ENCODE measurements at places on chromosomes 11 and 22.
A peak's percentile ranks its signal among the peaks of the same experiment; 100 is the strongest.

DNA sequence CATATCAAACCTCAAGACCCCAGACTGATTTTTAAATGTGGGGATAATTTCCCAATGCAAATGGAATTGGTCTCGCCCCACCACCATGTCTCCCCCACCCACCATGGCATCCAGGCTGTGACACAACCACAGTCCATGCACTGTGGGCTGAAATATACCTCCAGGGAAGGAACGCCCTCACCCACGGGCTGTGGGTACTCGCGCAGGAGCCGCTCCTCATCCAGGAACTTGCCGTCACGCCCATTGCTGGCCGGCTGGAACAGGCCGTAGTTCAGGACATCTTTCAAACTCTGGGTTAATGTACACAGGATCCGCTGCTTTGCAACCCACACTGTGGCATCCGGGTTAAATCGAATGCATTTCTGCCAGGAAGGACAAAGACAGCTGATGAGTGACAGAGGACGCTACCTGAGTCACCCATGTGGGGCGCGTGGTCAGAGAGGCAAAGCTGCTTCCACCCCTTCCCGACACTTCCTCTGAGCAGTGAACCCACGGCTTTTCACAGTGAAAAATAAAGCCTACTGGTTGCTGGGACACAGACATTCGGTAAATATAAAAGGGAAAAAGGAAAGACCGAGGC is 133.6 kb downstream of the SHANK2 start:
- no peak for DNase-seq

- DNase-seq, result no peak
Measured at GRCh38 chr11:11514246-11514645, 107.6 kb downstream of the GALNT18 start.

DNA sequence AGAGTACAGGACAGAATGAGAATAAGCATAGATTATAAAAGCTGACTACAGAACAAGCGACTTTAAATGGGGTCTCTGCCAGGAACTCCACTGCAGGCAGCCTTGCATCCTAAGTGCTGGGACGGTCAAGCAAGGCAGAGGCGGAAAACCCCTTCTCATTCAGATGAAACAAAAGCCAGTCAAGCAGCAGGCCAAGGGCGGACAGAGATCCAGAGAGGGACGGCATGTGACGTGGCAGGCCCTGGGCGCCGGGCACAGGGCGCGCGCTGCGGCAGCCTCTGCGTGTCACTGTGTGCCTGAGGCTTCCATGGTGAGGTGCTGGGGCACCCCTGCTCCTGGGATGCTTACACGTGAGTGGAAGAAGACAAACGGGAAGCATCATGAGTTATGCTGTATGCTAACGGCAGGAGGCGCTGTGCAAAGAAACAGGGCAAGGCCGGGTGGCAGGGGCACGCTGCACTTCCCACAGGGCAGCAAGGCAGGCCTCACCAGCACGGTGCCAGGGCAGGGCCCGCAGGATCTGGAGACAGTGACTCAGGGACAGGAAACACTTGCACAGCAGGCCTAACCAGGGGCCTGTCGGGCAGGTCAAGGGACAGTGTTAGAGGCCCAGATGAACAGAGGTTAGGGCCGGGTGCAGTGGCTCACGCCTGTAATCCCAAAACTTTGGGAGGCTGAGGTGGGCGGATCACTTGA is 6.2 kb downstream of the TOLLIP start:
- DNase-seq, result peak; percentile 36

GRCh38 chr11:95586155-95586554 is 203.4 kb downstream of the FAM76B start:
- no peak for DNase-seq

DNA sequence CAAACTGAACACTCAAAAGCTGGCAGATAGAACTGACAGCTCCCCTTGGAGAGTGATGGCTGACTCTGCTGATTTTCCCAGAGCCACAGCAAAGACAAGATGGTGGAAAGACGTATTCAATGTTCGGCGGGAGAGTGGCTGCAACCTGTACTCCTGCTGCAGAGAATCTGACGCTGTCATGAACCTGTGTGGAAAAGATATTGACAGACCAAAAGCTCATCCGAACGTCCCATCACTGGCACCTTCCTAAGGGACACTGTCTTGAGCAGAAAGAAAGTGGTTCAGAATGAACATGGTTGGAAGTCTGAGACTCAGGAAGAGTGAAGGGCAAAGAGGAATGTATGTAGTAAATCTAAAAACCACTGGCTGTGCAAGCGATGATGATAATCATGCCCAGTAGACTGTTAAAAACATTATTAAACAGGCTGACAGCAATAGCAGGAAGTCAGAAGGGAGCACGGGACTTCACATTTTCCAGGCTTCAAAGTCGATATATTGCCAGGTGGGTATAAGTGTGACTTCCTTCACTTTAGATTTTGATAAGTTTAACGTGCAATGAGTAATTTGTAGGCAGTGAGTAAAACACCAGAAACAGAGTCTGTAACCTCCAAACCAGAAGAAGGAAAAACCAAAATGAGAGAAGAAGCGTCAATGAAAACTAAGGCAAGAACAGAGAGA is 6.2 kb upstream of the IL17REL start:
- DNase-seq, result no peak

DNA sequence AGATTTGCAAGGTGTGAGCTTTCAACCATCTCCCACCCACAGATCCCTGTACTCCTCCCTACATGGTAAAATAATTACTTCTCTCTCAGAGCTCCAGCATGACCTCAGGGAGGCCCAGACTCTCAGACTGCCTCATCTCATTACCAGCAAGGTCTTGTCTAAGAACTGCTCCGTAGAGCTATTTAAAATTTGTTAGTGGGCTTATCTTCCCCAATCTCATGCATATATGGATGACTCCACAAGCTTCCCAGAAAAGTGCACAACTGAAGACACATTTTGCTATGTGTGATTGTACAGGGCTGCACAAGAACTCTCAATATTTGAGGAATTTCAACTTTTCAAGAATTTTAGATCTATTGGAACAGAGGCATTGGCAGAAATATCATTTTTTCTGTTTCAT is 230.3 kb downstream of the CSNK2A3 start:
- DNase-seq, result no peak

GRCh38 chr11:84452211-84452610 is 1166.0 kb upstream of the CCDC90B start:
- DNase-seq, result no peak

- DNase-seq, result no peak
Measured at GRCh38 chr11:131372234-131372962, 2.0 kb downstream of the NTM start.

DNA sequence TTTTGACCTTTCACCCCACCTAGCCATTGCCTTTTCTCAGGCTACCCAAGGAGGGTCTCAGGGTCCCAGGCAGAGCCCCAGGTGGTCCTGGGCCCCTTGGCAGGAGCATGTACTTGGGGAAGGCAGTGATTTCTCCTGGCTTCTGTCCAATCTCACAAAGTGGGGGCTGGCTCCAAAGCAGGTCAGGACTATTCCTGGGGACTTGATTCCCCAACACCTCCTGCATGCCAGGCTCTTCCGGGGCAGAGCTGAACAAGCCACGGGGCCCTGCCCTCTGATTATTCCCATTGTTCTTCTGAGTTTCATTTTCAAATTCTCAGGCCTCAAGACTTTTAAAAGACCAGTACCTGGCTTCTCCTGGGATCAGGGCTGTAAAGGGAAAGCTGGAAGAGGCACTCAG is 1.5 kb upstream of the TCF20 start:
- DNase-seq, result no peak

DNA sequence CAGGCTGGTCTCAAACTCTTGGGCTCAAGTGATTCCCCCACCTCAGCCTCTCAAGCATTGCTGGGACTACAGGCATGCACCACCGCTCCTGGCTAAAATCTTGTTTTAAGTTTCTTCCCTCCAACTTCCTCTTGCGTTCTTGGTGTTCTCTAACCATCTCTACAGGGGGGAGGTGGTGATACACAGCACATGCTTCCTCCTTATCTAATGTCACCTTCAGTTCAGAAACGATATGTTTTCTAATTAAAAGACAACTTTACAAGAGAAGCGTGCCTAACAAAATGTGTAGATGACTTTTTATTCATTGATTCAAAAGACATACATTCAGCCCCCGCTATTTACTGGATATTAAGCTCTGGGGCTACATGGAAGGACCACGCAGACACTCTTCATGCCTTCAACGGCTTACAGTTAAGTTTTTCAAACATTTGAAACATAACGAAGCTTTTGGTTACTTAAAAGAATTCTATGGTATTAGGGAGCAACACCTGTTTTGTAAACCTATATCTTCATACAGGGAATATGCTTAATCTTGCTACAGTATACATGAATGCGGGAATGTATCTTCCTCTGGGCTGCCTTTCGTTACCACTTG is 933 bp upstream of the DLAT start:
- no peak for DNase-seq

DNA sequence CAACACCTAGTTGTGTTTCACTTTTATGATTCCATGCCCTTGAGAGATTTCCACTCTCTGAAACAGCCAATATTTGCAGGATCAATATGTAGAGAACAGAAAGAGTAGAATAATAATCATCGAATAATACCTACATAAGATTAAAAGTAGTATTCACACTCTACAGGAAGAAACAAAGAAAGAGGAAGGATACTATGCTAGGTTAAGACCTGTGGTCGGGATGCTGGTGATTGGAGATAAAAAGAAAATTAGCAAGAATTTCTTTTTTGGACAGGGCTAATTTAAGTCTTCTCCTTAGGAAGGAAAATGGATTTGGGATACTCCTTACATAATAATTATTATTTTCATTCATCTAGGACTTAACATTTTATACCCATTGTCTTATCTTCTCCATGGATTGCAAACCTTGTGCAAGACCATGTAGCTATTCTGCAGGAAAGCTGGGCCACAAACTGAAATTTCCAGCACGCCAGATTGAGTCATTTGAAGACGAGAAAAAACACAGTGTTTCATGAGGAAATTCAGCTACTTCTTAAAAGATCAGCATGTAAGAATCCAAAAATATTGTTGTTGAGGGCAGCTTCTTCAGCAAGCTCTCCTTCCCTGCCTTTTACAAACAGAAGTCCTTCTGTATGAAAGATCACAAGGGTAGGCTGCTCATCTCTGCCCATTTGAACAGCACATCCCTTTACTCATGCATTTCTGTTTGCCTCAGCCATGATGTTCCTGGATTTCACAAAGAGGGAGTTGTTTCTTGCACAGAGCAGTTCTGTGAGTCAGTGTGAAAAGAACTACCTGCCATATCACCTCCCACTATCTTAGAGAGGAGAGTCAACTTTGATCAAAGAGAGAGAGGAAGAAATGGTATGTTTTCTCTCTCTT is 90.7 kb downstream of the FAM76B start:
- DNase-seq, result peak; percentile 42

DNA sequence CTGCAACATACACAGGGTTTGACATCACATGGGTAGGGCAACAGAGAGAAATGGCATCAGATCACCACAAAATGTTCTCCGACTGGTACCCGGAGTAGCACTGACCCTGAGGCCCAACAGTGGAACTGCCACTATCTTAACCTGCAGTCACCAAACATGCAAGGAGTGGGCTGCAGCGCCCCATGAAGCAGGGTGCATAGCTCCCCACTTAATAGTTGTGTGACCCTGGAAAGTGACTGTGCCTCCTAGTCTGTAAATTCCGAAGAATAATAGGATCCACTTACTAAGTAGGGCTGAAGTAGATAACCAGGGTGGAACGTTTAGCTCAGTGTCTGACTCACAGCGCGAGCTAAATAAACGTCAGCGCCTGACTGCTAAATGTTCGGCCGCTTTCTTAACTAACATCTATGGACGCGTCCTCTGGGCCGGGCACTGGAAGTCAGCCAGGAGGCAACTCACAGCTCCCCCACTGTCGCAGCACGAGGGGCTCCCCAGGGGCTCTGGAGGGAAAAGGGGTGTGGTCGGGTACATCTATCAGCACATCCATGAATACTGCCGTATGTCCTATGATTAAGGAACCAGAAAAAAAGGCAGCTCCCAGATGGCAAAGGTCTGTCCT is 777 bp downstream of the LTO1 start:
- peak; percentile 73 for DNase-seq

DNA sequence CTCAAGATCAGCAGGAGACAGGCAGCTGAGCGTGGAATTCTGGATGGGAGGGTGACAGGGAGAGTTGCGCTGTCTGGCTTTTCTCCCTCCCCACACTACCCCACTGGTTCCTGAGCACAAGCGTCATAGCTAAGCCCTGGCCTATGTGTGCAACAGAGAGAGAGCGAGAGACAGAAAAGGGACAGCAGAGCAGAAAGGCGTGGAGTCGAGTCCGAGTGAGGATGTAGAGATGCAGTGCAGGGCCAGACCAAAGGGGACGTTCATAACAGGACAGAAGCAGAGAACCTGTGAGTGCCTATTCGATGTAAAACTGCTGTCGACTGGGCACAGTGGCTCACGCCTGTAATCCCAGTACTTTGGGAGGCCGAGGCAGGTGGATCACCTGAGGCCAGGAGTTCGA is 94.0 kb upstream of the TMEM45B start:
- DNase-seq, result no peak

GRCh38 chr22:25940479-25940878 is 198.5 kb downstream of the MYO18B start:
- DNase-seq, result no peak

- no peak for DNase-seq
Measured at GRCh38 chr11:122146475-122146874, 30.5 kb upstream of the BLID start.

DNA sequence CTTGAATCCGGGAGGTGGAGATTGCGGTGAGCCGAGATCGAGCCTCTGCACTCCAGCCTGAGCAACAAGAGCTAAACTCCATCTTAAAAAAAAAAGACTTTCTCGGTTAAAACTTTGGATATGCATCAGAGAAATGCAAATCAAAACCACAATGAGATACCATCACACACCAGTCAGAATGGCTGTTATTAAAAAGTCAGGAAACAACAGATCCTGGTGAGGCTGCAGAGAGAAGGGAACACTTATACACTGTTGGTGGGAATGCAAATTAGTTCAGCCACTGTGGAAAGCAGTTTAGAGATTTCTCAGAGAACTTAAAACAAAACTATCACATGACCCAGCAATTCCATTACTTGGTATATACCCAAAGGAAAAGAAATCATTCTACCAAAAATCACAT is 619.4 kb upstream of the KIRREL3 start:
- no peak for DNase-seq

GRCh38 chr11:87392665-87393064 is 354.9 kb downstream of the TMEM135 start:
- no peak for DNase-seq

DNA sequence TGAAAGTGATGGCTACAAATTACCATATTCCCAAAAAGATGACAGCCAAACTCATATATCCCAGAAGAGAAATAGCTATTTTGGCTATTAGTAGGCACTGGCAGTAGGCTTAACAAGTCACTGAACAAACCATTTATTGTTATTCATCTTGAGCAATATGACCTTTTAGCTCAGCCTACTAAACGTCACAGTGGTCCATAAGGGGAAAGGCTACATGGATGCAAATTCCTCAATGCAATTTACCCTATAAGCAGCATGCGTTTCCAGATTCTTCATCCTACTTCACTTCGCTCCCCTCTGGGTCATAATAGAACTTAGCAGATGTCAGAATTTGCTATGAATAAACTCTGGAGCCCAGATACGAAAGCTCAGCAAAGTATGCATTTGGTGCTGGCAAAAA is 114.0 kb downstream of the SIK3 start:
- peak; percentile 60 for DNase-seq

DNA sequence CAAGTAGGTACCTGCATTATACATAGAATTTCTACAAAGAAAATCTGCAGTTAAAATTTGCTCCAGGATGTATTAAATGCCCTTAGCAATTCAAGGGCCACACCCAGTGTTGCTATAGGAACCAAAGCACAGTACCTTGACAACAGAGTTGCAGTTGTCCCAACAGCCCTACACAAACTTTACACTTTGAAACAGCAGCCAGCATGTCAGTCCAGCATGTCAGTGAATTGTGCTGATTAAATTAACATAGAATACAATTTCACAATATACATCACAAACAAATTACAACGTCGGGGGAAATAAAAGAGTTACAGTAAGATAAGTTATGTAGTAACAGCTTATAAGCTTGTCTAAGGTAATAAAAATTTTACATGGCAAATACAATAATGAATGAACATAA is 389.2 kb downstream of the SOX6 start:
- peak; percentile 11 for DNase-seq
